ENCODE measurements at places on chromosomes 3 and 15.

DNA sequence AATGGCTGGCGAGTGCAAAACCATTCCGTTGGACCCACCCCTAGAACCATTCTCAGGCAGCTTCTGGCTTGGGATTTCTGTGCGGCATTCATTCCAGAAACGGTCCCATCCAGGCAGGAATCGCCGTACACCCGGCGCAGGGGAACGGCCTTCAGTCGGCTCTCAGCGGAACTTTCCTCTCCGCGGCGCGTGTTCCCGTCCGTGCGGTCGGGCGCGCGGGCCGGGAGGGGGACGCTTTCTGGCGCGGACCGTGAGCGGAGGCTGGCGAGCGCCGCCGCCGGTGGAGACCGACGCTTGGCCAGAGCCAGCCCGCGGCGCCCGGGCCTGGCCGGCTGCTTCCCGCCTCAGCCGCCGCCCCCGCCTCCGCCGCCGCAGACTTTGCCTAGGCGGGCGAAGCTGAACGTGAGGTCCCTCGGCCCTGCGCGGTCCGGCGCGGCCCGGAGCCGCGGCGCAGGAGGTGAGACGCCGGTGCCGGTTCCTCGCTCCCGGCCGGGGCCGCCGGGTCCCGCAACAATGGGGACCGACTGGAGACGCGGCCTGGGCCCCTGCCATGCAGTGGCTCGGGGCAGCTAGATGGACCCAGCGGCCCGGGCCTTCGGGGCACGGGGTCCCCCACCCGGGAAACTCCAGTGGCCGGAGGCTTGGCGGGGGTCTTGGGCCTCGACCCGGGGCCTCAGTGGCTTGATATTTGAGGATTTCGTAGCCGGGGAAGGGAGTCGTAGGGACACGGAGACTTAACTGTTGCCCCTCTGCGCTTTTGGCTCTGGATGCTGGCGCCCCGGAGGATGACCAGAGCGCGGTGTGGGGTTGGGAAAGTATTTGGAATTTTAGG, at the start of gene RAD54L2:
Gene RAD54L2, plus strand, starts transcription at position 261 of the 832 bp plus-strand sequence. CDS start 51,702 bp downstream, outside the sequence.
- peak; percentile 52 for DNase-seq

DNA sequence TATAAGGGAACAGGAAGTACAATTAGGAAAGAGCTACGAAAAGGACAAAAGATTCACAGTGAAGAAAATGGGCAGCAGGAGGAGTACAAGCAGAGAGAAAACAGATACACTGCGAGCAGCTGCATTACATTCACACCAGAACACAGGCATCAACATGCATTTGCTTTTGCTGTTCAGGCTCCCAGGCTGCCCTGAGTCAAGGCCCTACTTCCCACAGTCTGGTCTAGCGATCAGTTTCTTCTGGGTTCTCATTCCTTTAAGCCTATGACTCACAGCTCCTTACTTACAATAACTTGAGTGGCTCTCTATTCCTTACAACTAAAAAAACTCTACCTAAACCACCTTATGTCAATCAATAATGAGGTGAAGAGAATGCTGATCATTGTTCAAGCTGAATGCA, 24.5 kb upstream of the ZNF445 start:
- no peak for DNase-seq

- DNase-seq, result no peak
Observed at GRCh38 chr3:32593903-32594525, 23.4 kb upstream of the DYNC1LI1 start.

- DNase-seq, result peak; percentile 20
Observed at GRCh38 chr15:29089731-29090616, 179.6 kb downstream of the NSMCE3 start.

DNA sequence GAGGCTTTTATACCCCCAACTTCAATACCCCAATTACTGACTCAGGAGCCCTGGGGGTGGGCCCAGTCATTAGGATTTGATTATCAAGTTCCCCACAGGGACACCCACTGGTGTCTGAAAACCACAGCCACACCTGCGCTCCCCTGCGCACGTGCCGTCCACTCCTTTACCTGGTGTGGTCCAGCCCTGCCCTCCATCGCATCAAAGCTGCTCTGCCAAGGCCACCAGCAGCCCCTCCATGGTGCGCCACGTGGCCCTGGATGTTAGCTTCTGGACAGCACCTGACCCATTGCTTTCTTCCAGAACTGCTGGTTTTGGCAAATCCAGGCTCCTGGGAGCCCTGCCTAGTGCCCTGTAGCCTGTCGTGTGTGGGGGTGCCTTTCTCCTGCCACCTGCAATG, 136.3 kb downstream of the NSMCE3 start:
- no peak for DNase-seq

DNA sequence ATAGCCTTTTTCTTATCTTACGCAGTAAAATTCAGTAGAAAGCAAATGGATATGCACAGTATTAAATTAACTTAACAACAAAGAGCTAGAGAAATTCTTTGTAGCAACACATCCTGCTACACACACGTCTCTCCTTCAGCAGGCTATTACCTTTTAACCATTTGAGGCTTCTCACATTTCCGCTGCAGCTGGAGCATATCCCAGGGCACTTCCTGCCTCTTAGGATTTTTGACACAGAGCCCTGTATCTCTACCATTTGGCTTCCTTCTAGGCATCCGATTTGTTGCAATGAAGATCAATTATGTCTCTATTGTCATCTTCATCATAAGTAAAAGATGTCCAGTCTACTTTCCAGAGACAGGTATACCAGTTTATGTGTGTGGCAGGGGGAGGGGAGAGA, 292.4 kb upstream of the CBLB start:
- no peak for DNase-seq

GRCh38 chr15:63463036-63463435, 41.4 kb upstream of the USP3 start:
- no peak for DNase-seq

- no peak for DNase-seq
Observed at GRCh38 chr15:98952381-98952803, 55.2 kb downstream of the PGPEP1L start.
